ENCODE measurements at places on chromosomes 12 and 14. TPM values are rescaled to one million over a fixed set of nuclear protein-coding genes. Genes with fewer than 3 reads are reported as not detected.

Gene DDX51
- 10.9 TPM for polyA plus RNA-seq

Gene BAZ1A
- 5.0 TPM for polyA plus RNA-seq

Gene OTUB2
- polyA plus RNA-seq, result 0.18 TPM

Gene KRT83
- not detected for polyA plus RNA-seq

Gene CFAP251
- polyA plus RNA-seq, result 0.54 TPM

Gene GUCY2C
- polyA plus RNA-seq, result 0.02 TPM

Gene FSCB
- polyA plus RNA-seq, result not detected

Gene TEDC1
- 6.5 TPM for polyA plus RNA-seq

Gene MFAP5
- polyA plus RNA-seq, result 49.4 TPM

DNA sequence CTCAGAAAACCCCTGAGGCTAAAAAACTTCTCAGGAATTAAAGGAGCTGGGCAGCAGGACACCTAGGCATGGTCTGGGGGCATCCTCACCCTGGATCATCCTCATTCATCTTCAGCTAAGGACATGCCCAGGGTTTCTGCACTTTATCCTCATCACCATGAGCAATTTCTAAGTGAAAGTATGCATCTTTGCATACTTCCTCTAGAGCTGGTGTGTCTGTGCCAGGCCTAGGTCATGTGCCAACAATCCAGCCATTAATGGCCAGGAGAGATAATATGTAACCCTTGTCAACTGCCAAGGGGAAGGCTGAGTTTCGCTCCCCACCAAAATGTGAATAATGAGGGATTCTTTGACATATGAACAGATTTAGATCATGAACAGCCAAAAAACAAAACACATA is 160.5 kb downstream of the KITLG start:
- no peak for DNase-seq

- DNase-seq, result no peak
Observed at GRCh38 chr12:2443776-2444175, 351.0 kb upstream of the FKBP4 start.

GRCh38 chr12:105349138-105349537 is 18.6 kb downstream of the C12orf75 start:
- DNase-seq, result no peak

GRCh38 chr14:31080056-31080455 is 53.9 kb upstream of the STRN3 start:
- DNase-seq, result no peak

DNA sequence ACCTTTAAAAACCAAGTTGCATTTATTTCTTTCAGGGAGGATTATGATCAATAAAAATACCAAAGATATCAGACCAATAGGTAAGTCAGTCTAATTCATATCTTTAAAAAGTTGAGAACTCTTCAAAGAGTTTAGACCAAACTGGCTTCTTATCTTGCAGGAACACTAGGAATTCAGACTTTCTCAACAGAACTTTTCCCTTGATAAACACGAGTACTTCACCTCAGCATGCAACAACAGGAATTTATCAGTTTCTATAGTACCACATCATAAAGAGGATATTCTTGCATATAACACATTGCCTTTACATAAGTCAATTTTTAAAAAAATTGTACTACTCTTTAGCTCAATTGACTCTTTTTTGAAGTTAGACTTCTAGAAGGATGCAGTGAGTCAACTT is 68.2 kb downstream of the DNAI7 start:
- DNase-seq, result no peak

DNA sequence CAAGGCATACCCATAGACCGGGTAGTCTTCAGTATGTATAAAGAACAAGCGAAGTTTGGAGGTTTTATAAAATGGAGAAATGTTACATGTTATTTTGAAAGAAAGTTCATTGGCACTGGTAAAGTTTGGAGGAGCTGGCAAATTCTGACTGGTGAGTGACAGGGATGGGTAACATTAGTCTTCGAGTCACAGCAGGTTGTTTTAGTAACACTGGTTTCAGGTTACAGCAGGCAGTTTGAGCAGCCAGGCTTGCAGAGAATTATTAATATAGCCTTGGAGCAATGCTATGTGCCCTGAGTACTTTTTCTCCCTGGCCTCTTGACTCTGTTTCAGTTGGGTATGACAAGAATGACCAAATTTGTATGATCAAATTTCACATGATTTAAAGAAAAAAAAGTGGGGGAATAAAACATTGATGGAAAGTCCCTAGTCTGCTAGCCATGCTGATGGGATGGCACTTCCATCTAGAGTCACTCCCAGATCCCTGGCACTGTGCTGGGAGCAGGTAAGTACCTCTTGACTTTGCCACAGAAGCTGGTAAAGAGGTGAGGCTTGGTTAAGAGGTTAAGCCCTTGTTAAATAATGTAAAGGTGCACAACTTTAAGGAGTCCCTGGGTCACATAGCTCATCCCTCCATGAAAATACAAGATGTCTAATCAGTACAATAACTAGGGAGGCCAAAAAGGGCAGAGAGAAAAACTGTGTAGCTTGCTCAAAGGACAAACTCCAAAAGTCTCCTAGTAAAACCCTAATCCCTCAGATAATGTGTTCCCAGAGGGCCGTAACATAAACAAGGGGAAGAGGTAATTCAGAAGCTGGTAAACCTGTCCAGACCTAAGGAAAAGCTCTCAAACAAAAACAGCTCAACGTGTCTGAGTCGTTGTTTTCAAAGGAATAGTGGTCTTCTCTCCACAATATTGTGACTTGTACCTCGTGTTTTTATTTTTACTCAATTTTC is 12.7 kb upstream of the SVOP start:
- no peak for DNase-seq

DNA sequence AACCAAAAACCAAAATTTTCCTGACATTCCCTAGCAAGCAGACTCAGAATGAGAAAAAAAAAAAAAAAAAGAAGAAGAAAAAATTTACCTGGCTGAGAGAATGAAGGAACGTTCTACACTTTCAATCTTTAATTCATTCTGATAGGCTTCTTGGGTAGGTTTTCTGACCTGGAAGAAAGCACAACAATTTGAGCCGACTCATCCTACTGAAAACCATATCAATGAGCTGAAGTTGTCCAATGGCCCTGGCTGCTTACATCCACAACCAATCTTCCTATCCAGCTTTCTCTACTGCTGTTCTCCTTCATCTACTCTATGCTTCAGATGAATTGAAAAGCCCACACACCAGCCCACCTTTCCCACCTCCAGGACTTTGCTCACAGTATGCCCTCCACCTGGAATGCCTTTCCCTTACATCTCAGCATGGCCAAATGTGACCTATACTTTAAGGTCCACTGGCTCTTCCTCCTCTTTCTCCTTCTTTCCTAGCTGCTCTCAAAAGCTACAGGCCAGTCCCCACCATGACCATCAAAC is 31.6 kb upstream of the NR2C1 start:
- DNase-seq, result no peak

- DNase-seq, result no peak
Observed at GRCh38 chr14:95360828-95361227, 41.1 kb upstream of the CLMN start.

DNA sequence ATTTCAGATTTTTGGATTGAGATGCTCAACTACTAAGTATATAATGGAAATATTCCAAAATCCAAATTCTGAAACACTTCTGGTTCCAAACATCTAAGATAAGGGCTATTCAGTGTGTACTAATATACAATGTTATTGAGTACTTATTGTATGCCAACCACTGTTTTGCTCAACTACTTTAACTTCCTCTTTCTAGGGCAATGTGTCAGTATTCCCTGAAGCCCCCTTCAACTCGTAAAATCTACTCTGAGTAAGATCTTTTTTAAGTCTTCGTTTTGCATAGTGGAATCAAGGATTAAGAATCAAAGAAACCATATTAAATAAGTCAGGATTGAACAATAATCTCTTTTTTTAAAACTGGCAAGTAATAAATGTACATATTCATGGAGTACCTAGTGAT is 45.5 kb downstream of the SPATA7 start:
- no peak for DNase-seq

- DNase-seq, result no peak
Observed at GRCh38 chr12:114119316-114119715, 153.2 kb upstream of the RBM19 start.

- peak; percentile 68 for DNase-seq
Observed at GRCh38 chr12:55996201-55996714, 818 bp upstream of the SUOX start.

- peak; percentile 93 for DNase-seq
Observed at GRCh38 chr12:47819138-47819895, 386 bp downstream of the HDAC7 start.

DNA sequence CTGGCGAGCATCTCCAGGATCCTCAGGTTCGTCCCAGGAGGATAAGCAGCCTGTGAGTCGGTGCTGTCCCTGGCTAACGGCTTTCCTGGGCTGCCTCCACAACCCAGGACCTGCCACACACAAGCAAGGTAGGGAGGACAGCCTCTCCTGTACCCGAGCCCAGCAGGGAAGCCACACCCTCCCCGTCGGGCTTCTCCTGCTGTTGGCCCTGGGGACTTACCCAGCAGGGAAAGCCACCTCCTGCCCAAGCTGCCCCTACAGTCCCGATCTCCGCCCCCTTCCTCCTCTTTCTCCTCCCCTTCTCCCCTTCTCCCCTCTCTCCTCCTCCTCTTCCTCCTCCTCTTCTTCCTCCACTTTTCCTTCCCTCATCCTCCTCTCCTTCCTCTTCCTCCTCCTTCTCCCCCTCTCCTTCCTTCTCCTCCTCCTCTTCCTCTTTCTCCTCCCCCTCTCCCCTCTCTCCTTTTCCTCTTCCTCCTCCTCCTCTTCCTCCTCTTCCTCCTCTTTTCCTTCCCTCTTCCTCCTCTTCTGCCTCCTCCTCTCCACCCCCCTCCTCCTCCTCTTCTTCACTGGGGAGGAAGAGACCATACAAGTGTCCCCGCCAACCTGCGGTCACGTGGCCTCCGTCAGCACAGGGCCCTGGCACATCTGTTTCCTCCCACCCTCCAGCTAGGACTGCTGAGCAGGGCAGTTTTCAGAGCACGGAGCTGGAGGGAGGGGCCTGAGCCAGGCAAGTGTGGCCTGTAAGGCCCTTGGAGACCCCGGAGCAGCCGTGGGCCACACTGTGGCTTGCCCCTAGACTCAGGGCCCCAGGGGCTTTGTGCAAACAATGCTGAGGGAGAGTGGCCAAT is 17.3 kb upstream of the RFLNA start:
- DNase-seq, result no peak

DNA sequence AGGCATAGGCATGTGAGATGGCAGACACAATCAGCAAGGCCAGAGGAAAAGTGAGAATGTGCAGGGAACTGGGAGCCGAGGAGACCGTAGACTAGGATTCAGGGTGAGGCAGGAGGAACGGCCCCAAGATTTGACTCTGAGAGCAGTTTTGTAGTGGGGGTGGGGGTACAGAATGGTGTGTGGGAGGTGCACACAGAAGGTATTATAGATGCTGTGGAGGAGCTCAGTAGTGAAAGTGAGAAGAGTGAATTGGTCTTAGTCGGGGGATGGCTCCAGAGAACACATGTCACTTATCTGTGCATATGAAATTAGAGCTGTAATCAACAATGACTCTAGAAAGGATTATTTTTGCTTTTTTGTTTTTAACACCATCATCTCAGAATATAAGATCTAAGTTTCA is 11.9 kb downstream of the ZNF664 start:
- DNase-seq, result no peak

- DNase-seq, result no peak
Observed at GRCh38 chr12:50085615-50086072, 502 bp downstream of the SMARCD1 start.

DNA sequence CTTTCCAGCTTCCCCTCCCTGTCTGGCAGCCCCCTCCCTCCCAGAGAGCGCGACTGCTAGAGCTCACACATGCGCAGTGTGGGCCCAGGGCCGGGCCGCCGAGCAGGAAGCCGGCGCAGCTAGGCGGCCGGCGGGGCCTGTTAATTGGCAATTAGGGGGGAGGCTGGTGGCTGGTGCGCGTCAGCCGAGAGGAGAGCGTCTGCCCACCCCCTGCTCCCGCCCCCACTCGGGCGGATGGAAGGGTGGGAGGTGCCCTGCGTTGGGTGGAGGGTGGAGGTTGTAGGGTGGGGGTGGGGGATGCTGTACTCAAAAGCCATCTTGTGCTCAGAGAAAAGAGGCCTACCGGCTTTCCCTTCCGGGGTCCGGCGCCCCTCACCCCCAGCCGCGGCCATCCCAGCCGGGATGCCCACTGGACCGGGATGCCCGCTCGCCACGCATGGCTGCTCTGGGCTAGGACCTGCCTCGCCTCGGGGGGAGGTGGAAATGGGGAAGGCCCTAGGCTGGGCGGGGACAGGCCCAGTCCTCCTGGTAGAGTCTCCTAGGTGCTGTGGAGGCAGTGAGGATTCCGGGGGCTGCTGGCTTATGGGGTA is 9.2 kb downstream of the HOXC8 start:
- DNase-seq, result peak; percentile 90

- DNase-seq, result no peak
Observed at GRCh38 chr12:3332188-3332587, 158.8 kb upstream of the PRMT8 start.

- DNase-seq, result no peak
Observed at GRCh38 chr12:127556231-127556886, 710.6 kb upstream of the TMEM132C start.

DNA sequence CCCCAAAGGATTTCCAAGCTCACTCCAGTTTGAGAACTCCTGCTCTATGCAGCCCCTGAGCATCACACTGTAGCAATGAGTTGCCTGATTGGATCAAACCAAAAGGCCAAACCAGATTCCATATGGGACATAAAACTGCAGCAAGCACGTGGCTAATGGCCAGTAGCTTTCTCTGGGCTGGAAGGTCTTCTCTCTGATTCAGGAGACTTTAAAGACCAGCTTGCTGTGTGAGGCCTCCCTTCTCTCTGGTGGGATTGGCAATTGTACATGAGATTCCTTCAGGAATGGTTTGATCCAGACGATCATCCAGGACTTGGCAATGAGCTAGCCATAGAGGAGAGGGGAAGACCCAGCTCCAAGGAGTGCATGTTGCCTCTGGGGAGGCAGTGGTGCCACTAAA is 50.2 kb downstream of the WSCD2 start:
- DNase-seq, result no peak

DNA sequence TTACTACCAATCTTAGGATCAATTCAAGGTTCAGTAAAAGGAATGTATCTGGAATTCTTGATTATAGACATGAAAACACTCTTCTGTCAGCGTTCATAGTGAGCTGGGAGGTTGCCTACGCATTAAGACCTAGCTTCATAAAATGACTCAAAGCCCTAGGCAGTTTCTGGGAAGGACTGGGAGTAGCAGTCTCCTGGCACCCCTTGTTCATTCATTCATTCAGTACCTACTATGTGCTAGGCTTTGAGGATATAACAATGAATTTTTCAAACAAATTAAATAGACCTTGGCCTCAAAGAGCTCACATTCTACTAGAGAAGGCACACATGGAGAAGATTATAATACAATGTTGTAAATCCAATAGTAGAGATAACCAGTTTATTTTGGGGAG is 46.1 kb downstream of the MDM2 start:
- no peak for DNase-seq

GRCh38 chr12:91744597-91744996 is 401.0 kb downstream of the BTG1 start:
- no peak for DNase-seq

GRCh38 chr12:3973973-3974644 is 100.9 kb upstream of the PARP11 start:
- DNase-seq, result no peak
